ENCODE measurements at places on chromosomes 7 and 10. TPM values are rescaled to one million over a fixed set of nuclear protein-coding genes. Genes with fewer than 3 reads are reported as not detected.

- no peak for DNase-seq
These were observed 12.6 kb upstream of the AOAH start for GRCh38 chr7:36736899-36737211.

- DNase-seq: no peak
These were observed 314.4 kb upstream of the BMPER start for GRCh38 chr7:33590916-33591315.

GRCh38 chr10:119113751-119114732 lies 10.1 kb downstream of the DENND10 start:
- no peak for DNase-seq

GRCh38 chr7:134452991-134453473 lies 5.9 kb downstream of the AKR1B1 start:
- no peak for DNase-seq

GRCh38 chr10:70221030-70221429 lies 12.2 kb downstream of the PPA1 start:
- DNase-seq: no peak

DNA sequence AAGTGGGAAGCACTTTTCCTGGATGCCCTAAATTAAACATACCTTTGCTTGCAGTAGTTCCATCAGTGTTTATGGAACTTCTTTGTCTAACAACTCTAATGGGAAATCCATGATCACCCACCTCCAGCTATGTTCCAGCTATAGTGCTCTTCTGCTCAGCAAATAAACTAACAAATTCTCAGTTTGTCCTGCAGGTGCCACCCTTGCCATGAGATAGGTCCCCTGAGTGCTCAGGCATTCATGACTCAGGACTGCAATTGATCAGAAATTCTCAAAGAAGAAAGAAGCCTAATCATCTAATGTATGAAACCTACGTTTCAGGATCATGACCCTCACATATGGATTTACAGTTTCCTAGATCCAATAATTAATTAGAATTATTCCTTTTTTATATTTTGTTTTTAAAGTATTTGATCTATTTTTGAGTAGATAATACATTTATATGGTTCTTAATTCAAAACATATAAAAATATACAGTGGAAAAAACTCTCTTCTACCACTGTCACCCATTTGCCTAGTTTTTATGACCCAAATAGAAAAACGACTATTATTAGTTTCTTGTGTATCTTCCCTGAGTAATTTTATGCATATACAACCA lies 48.7 kb upstream of the DYNC1I1 start:
- no peak for DNase-seq

EIF4H gene
- total RNA-seq: 294 TPM

Data from natural killer cell (primary cell).